ENCODE measurements at places on chromosomes 2 and 18.

GRCh38 chr2:181190711-181191110, 210.3 kb downstream of the UBE2E3 start:
- no peak for DNase-seq

DNA sequence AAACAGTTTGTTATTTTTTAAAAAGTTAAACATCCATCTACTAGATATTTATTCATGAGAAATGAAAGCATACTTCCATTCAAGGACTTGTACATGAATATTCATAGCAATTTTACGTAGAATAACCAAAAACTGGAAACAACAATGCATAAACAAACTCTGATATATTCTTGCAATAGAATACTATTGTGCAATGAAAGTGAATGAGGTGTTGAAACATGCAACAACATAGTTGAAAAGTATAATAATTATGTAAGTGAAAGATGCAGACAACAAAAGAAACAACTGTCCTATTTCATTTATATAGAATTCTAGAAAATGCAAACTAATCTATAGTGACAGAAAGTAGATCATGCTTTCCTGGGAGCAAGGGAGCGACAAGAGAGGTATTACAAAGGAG, 206.6 kb upstream of the KLHL29 start:
- no peak for DNase-seq

DNA sequence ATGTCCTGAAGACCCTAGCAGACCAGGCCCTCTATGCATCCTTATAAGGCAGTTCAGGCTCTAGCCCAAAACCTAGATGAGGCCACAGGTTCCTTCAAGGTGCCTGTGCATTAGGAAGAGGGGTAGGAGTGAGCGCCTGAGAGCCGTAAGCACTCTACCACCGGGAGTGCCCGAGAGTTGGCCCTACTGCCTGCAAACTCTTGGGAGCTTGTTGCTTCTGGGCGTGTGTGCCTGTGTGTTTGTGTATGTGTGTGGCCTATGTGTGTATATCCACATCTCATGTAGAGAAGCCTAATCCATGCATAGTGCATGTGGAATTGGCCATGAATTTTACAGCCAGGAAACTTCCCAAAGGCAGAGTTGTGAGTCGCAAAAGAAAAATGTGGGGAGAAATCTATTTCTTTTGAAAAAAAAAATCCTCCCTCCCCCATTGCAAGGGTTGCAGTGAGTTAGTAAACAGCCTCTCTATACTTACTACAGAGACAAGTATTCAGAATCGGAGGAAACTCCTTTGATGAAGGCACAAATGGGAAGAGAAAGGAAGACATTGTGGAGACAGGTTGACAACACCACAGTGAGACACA, 96.8 kb downstream of the ADD2 start:
- peak; percentile 13 for DNase-seq

DNA sequence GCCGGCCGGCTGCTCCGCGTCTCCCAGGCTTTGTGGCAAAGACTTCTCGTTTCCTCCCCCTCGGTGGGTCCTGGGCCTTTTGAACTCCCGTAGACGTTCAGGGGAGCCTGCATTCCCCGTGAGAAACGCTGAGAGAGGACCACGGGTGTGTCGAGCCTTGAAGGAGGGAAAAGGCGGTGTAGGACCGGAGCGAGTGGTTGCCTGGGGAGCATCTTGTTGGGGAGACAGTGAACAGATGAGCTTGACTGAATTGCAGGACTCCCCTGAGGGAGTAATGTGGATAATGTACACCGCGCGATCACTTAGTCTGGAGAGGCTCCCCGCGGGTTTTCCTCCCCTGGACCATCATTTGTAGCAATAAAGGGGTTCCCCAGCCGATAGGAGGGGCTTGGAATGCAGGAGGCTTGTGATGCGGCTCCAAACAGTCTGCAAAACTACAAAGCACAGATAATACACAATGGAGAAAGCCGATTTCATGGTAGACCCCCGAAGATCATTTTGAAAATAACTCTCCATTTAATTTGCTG, 769 bp downstream of the ALMS1 start:
- no peak for DNase-seq

DNA sequence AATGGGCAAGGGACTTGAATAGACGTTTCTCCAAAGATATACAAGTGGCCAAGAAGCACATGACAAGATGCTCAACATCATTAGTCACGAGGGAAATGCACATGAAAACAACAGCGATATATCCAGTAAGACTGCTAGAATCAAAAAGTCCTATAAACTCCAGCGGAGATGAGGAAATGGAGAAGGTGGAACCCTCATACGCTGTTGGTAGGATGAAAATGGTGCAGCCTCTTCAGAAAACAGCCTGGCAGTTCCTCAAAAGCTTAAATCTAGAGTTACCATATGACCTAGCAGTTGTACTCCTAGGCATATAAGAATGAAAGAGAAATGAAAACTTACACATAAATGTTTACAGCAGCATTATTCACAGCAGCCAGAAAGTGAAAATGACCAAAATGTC, 48.1 kb downstream of the HPCAL1 start:
- DNase-seq = no peak

- DNase-seq = no peak
Measured at GRCh38 chr18:26710470-26711096, 154.9 kb downstream of the AQP4 start.

DNA sequence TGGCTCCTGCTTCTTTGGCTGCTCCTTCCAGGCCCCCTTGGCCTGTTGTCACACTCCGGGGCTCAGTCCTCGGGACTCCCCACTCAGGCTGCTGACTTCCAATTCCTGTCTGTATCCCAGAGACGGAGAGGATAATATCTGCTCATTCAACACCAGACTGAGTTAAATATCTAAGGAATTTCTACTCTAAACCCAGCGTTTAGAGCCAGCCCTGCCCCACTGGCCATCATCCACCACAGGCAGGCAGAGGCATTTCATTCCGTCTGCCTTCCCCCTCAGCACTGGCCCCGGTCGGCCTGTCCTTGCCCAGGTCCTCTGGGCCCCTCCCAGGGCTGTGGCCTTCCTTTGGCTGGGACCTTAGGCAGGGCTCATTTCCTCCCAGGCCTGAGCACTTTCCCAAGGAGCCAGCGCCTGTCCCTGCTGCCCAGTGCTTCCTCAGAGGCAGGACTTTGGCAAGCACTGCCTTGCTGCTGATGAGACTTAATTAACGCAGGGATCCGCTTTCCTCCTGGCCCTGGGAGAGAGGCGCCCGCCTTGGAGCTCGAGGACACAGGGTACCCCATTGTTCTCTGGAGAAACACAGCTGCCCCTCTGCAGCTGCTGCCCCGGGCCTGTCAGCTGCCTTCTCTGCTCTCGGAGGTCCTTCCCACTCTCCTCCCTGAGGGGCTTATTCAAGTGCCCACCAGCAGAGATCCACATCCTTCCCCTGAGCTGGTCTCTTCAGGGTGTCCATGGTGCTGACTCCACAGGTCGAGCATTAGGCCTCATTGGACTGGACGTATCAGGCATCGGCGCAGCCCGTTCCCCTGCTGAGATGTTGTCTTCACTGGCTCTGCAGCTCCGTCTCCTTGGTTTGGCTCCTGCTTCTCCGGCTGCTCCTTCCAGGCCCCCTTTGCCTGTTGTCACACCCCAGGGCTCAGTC, 42.8 kb downstream of the ATOH8 start:
- DNase-seq = no peak

DNA sequence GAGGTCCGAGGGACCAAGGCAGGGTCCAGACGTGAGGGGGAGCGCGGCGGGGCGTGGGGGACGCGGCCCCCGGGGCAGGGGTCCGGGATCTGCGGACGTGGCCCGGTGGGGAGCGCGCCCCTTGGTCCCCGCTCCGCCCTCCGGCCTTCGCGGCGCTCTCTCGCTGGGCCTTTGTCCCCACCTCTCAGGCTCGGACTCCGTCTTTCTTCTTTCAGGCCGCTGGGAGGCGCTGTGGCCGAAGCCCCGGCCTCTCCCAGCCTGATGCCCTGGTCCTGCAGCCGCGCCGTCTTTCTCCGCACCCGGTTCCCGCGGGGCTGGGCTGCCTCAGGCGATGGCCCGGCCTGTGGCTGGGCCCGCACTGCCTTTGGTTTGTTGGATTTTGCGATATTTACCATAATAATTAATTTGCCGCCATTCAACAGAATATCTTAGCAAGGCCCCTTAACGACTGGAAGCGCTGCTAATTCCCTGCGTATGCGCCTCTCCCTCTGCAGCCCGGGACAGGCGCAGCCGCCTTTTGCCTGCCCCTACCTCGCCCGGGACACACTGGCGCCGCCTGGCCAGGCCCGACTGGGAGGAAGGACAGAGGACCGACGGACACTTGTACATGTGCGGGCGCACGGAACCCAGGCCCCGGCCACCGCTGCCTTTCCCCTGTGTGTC, 10.8 kb downstream of the SIX3 start:
- peak; percentile 17 for DNase-seq

- DNase-seq = no peak
Measured at GRCh38 chr2:223944166-223944702, 901 bp downstream of the WDFY1 start.

DNA sequence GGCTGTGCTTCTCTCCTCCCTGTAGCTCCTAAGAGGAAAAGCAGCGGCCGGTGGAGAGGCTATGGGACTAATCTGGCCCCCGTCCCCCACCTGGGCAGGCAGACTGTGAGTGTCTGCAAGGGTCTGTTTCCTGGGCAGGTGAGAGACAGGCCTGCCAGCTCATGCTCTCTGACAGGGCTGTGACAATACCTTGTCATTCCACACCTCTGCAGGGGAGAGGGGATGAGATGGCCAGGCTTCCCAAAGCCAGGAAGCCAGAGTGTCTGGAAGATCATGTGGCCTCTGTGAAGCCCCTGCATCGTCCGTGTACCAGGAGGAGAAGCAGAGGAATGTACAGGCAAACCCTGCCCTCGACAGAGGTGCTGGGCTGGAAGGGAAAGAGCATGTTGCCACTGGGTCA, 142.5 kb upstream of the GATA6 start:
- DNase-seq = no peak

DNA sequence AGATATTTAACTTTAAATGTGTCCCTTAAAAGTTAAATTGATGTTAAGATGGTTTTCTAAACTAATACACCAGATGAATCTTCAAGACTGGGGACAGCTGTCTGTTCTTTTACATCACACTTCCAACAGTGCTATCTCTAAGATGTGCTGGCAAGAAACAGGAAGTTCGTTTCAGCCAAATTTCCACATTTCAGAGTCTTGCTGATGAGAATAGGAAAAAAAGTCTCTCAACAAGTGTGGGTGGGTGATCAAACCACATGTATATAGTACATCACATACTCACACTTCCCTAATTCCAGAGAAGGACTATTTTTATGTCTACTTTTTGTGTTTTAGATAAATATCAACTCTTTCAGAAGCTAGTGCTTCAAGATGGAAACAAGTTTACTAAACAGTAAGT, 1712.8 kb upstream of the TMEFF2 start:
- no peak for DNase-seq

GRCh38 chr2:181891258-181891965, at the start of gene ITPRID2:
TSS of gene ITPRID2 (plus strand) at chr2:181891730. CDS start at chr2:181892067, 337 bp downstream.
- DNase-seq = peak; percentile 77

- DNase-seq = no peak
Measured at GRCh38 chr2:199201539-199201938, 256.2 kb downstream of the SATB2 start.

DNA sequence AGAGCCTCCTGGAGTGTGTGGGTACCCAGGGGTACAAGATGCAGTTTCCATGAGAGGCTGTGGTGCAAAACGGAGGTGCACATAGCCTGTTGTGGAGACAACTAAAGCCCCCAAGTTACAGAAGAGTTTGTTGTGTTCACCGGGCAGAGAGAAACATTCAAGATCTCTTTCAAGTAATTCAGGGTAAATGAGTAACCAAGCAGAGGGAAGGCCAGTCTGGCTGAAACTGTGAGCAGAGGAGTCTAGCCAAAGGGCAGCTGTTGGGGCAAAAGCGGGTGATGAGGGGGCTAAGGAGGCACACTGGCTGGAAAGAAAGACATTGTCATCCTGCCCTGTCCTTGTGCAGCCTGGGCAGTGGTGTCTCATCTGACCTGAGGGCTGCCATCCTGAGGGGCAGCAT, 52.0 kb downstream of the CXCR4 start:
- no peak for DNase-seq

- peak; percentile 15 for DNase-seq
Measured at GRCh38 chr2:168119515-168120141, 127.8 kb downstream of the STK39 start.

DNA sequence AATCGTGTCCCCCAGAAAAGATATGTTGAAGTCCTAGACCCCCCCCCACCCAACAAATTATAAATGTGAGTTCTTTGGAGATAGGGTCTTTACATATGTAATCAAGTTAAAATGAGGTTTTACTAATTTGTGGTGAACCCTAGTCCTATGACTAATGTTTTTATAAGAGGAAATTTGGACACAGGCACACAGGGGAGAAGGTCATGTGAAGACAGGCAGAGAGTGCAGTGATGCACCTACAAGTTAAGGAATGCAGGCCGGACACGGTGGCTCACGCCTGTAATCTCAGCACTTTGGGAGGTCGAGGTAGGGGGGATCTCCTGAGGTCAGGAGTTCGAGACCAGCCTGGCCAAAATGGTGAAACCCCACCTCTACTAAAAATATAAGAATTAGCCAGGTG, 5.8 kb upstream of the PMAIP1 start:
- no peak for DNase-seq

- no peak for DNase-seq
Measured at GRCh38 chr2:121567957-121568409, 37.3 kb downstream of the RNU4ATAC start.

GRCh38 chr2:129936334-129936934, 43.0 kb upstream of the RAB6C start:
- DNase-seq = no peak

DNA sequence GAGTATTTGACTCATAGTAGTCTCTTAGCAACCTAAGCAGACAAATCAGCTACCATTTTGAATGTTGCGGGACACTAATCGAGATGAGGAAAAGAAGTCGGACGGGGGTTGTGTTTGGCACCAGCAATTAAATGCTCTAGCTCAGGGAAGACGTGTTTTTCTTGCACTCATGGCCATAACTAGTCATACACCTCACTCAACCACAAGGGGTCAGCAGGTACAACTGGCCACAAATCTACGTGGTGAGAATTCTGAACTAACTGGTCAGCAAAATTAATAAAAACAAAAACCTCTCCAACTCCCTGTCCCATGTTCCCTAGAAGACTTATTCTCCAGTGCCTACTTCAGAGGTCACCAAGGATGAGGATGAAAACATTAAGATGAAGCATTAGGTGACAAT, 1467.8 kb downstream of the DPP10 start:
- DNase-seq = no peak

GRCh38 chr2:189144700-189145211, 34.8 kb downstream of the COL5A2 start:
- peak; percentile 60 for DNase-seq

Data from GM04504 (cell line).